ENCODE measurements at places on chromosomes 16 and 17.

DNA sequence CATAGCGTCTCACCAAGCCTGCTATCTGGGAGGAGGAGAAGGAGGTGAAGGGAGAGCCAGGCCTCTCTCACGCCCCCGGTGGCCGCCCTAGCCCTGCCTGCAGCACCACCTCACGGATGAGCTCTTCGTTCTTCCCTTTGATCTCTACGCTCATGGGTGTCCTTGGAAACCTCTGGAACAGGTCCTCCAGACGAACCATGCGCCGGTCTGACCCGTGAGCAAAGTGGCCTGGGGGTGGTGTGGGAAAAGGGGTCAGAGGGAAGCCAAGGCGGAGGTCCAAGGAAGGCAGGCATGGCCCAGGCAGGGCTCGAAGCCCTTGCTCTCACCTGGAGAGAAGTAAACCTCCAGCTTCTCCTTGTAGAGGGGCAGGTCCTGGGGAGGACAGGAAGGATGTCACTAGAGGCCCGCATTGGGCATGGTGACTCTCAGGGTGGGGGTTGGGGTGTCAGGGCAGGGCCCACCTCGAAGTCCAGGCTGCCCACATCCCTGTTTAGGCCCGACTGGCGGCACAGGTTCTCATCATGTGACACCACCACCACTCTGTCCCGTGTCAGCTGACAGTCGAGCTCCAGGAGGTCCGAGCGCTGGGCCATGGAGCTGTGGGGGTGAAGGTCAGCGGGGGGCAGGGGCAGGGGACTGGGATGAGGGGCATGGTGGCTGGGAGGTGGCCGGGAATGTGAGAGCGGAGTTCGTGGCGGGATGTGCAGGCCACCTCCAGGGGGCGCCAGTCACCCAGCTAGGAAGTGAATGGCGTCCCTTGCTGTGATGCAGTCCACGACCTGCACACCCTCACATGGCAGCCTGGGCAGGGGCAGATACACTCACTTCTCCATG, 923 bp downstream of the GDPD3 start:
- no peak for DNase-seq

DNA sequence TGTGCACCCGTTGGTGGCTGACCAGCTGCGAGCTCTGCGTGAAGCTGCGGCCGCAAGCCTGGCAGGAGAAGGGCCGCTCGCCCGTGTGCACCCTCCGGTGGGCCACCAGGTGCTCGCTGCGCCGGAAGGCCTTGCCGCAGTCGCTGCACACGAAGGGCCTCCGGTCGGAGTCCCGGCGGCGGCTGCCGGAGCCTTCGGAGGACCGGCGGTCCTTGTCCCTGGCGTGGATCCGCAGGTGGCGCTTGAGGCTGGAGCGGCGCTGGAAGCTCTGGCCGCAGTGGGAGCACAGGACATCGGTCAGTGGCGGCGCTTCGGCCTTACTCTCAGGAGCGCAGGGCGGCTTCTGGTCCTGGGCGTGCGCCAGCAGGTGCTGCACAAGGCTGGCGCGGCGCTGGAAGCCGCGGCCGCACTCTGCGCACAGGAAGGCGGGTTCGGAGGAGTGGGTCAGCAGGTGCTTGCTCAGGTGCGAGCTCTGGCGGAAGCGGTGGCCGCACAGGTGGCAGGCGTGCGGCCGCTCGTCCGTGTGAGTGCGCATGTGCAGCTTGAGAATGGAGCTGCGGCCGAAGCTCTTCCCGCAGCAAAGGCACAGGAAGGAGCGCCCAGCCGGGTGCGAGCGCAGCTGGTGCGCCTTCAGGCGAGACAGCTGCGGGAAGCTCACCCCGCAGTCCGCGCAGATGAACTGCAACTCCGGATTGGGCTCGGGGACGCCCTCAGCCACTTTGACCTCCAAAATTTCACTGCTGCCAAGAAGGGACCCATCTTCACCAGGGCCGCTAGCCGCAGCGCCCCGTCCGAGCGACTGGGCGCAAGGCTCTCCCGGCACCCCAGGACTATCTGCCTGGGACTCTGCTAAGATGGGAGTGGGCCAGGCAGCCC, 9.1 kb downstream of the ZSCAN10 start:
- no peak for DNase-seq

DNA sequence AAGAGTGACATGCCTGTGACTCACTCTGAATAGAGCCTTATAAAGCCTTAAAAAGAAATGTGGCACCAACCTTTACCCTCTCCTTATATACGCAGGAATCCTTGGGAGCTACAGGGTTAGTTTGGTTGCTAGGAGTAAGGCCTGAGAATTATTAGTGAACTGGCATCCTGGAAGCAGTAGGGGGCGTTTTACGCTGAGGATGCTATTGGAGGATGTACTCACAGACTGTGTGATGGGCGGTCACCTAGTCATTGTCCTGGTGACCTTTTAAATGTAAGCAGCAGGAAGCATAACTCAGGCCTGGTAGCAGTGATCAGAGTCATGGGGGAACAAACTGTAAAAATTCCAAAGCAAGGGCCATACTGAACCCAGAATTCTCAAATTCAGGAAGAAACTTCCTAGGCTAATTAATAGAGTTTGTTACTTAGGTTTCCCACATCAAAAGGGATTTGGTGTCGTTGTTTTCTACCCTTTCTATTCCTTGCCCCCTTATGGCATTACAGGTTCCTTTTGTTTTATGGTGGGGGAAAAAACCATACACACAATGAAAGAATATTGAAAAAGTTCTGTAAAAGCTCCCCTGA, 153.8 kb downstream of the SNX11 start:
- no peak for DNase-seq

GRCh38 chr17:69501591-69502468, 87.3 kb downstream of the MAP2K6 start:
- no peak for DNase-seq

DNA sequence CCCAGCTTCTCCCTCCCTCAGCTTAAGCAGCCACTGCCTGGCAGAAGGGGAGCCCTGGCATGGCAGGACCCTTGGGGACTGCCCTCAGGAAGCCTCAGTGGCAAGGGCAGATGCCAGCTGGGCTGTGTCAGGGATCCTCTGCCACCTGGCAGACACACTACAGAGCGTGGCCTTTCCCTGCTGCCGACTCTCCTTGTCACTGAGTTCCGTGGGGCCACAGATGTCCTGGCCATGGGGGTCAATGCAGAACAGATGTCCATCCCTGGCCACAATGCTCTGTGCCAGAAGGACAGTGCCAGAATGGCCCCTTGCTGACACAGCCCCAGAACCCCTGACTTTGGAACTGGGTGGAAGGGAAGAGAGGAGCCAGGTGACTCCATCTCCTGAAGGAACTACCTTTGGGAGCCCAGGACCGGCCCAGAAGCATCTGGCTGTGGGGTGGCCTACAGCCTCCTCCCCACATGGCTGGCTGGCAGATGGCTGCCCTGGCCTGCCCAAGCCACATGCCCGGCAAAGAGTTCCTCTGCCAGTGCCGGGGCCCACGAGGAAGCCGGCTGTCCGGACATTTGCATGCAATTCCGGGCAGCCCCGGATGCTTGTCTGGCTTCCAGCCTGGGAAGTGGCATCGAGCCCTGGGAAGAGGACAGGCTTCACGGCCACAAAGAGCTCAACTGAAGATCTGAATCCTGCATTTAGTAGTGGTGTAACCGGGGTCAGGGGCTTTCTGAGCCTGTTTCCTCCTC, 24.1 kb downstream of the NPTX1 start:
- DNase-seq = no peak

GRCh38 chr17:60993497-60993896, 315.8 kb downstream of the BCAS3 start:
- DNase-seq = no peak

- no peak for DNase-seq
Observed at GRCh38 chr16:24729951-24730815, 732 bp downstream of the TNRC6A start.

DNA sequence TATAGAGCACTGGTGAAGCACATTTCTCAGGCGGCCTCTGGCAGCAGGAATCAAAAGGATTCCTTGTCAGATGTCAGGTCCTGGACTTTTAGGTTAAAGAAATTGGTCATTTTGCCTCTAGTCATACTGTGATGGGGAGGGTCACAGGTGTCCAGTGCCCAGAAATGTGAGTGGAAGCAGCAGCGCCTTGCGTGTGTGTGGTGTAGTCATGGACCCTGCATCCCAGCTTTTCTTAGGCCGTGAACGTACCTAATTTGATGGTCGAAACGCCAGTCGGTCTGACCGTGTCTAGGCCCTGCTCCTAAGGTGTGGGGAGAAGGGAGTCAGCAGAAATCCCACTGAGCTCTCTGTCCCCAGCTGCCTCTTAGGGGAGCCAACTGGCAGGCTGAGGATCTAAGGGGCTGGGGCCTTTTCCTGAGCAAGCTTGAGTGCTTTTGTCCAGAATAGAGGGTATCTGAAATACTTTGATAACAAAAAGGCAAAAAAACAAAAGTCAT, 32.0 kb downstream of the POLR3E start:
- DNase-seq = no peak

GRCh38 chr16:89265647-89266046, 48.1 kb downstream of the ZNF778 start:
- no peak for DNase-seq

DNA sequence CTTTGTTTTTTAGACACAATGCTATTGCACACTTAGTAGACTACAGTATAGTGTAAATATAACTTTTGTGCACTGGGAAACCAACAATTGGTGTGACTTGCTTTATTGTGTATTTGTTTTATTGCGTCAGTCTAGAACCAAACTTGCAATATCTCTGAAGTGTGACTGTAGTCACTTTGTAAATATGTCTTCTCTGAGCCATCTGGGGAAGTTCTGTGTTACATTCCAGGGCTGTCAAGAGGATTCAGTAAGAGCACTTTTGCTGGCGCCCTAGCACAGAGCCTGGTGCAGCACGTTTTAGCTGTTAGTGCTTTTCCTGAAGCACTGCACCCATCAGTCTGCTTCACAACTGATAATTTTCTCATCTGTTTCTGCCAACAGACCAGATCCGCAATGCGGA, 73.2 kb downstream of the NT5M start:
- DNase-seq = no peak

DNA sequence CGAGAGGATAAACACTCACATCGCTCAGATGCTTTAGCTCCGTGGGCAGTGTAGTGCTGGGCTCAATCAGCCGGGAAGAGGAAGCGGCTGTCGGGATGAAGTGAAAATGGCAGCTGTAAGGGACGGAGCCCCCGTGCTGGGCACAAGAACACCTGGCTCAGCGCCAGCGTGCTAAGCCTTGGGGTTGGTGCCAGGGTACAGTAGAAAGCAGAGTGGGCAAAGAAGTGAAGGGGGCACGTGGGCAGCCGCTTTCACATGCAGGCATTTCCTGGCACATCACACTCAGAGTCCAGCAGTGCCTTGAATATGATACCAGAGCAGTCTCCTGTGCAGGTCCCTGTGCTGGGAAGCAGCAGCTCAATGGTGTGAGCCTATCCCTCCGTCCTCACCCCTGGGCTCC, 51.1 kb upstream of the FOXF1 start:
- DNase-seq = no peak

GRCh38 chr17:49730078-49730784, 22.5 kb upstream of the SLC35B1 start:
- DNase-seq = no peak

DNA sequence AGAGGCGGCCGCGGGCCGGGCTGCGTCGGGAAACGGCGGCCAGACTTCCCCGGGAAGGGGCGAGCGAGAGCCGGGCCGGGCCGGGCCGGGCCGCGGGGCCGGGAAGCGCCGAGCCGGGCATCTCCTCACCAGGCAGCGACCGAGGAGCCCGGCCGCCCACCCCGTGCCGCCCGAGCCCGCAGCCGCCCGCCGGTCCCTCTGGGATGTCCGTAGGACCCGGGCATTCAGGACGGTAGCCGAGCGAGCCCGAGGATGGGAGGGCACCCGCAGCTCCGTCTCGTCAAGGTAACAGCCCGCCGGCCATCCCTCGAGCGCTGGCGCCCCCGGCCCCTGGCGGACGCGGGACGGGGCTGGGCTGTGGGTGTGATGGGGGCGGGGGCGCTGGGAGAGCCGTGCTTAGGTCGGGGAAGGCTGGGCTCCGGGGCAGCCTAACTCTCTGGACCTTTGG, at the start of gene CRHR1:
Gene CRHR1, plus strand, starts transcription at position 28 of the 448 bp plus-strand sequence. Its CDS starts 225 bp downstream, at position 253.
- DNase-seq = no peak

- DNase-seq = no peak
Observed at GRCh38 chr17:57895382-57896060, 45.7 kb upstream of the MRPS23 start.

- no peak for DNase-seq
Observed at GRCh38 chr16:3949287-3949686, 68.8 kb upstream of the CREBBP start.

- DNase-seq = no peak
Observed at GRCh38 chr17:54982399-54982798, 13.8 kb downstream of the STXBP4 start.

DNA sequence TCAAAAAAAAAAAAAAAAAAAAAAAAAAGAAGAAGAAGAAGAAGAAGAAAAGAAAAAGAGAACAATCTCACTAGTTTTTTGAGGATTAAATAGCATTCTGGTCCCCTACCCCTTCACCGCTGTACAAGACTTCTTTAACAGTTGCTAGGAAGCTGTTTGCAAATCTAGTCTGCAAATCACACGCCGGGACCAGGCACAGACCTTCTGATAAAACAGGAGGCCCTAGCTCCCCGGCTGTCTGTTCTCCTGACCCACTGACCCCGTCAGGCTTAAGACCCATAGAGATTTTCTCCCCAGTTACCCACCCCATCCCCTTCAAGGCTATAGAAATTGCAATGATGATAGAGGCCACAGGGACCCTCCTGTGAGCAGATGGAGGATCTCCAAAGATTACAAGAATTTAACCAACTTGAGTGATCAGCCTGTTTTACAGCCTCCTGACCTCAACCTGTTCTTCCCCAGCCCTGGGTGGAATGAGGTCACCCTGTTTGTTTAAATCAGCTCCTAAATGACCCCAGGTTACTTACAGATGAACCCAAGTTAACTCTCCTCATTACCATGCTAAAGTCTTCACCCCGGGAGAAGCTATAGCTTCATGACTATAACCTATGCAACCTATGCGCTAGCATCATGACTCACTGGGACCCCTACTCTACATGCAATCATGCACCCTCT, 11.8 kb upstream of the SULT1A1 start:
- DNase-seq = no peak

GRCh38 chr16:79610771-79611170, 10.2 kb upstream of the MAF start:
- no peak for DNase-seq

- DNase-seq = no peak
Observed at GRCh38 chr17:31092475-31093064, 2.2 kb upstream of the NF1 start.

- DNase-seq = no peak
Observed at GRCh38 chr17:21542991-21543390, 149.3 kb upstream of the KCNJ18 start.

GRCh38 chr17:65227637-65228036, 90.5 kb downstream of the RGS9 start:
- no peak for DNase-seq
